ENCODE measurements at places on chromosomes 3 and 15.

DNA sequence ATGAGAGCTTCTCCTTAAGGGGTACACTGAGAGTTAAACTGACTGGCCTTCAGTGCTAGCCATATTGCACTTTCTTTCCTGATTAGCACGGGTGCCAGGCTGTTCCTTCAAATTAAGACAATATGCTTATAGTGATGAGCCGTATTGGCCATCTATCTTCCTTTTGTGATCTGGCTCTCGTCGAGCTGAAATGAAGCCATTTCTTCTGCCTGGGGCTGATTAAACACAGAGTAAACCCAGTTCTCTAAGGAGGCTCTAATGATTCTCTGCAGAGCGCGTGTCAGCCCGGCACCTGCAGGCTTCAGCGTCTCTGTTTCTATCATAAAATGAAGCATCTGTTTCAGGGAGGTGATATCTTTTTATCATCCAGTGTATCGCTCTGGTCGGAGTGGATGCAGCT, 107.5 kb upstream of the NR2F2 start:
- DNase-seq: no peak

DNA sequence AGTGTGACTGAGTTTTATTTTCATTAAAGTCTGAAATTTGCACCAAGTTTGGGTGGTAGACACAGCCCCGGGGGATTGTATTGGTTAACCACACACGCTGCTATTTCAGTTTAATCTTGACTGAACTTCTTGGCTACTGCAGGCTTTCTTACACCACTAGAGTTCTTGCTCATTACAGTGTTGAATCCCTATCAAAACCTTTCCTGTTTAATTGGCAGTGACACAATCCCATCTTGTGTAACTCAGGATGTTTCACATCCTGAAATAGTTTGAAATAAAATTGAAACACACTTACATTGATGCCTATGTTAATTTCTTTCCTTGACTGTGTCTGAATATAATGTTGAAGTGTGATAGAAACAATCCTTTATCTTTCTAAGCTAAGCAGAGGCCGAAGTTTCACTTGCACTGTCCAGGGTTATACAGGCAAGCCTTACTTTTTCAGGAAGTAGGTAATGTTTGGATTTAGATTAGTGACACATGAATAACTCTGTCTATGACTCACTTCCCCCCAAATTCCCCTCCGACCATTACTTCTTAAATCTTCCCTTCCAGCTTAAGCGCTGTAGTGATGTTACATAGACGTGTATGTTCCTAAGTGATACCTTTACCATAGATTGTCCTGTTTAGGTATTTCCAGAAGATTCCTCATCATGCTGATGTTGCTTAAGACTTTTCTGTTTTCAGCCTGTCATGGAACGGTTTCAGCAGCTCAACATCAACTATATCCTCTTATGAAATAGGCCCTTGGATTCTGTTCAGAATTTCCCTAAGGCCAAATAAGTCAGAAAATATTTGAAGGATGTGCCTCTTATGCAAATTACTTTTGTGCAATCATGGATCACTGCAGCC, 16.8 kb downstream of the ATG7 start:
- DNase-seq: peak; percentile 56

DNA sequence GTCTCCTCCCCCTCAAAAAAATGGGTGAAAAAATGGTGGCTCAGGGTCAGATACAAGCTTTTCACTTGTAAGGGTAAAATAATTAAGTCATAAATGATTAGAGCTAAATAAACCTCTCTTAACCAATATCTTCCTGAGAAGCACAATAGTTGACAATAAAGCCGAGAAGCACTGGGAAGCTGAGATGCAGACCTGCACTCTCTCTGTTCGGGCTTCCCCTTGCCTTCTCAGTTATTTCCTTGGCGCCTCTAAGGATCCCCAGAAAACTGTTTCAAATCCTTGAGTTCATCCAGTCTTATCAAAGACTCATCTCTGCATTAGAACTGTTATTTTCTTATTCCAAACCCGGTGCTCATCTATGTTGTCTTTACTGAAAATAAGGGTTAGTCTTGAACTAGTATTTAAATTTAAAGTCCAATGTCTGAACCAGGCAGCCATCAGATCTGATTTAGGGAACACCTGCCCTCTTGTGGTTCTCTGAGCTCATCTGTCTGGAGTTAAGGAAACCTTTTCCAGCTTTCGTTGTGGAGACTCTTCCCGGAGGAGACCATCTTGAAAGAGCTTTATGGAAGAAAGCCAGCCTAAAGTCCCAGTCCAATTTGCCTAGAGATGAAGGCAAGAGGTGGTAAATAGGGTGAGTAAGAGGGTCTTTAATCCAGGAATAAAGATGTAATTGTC, 256.4 kb upstream of the MCTP2 start:
- DNase-seq: peak; percentile 8

GRCh38 chr3:120048355-120049041, 45.7 kb downstream of the GSK3B start:
- DNase-seq: no peak

GRCh38 chr3:142650001-142650693, 54.0 kb downstream of the PLS1 start:
- DNase-seq: peak; percentile 43

- DNase-seq: no peak
Observed at GRCh38 chr3:37968199-37968598, 22.4 kb upstream of the VILL start.

DNA sequence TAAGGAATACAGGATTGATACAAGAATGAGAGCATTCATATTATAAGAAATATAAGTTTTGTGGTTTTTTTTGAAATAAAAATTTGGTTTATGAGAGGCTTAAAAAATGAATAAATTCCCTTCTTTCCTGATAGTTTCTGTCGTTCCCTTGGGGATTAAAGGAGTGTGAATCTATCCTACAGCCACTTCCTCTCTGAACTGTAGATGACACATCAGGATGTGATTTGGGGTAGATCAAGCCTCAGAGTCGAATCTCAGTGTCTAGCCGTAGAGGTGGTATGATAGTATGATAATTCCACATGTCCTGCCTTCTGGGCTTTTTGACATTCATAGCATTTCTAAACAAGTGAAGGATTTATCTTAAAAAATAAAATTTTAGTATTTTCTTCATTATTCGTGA, 343.1 kb downstream of the LPP start:
- no peak for DNase-seq

DNA sequence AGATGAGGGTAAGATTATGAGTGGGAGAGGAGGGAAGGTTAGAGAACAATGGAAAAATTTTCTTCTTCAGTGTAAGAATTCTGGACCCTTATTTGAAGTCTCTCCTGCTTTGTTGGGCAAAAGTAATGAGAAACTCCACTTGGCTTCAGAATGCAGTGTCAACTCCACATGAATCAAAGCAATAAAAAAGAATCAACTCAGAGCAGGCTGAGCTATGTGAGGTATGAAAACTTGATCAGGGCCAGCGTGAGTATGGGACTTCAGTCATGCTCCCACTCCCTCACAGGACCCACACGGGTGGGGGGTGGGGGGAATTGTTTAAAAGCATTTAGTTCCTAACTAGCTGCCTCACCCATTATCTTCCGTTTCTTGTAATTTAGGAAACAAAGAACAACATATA, 502.2 kb downstream of the PDCD6IP start:
- DNase-seq: no peak

DNA sequence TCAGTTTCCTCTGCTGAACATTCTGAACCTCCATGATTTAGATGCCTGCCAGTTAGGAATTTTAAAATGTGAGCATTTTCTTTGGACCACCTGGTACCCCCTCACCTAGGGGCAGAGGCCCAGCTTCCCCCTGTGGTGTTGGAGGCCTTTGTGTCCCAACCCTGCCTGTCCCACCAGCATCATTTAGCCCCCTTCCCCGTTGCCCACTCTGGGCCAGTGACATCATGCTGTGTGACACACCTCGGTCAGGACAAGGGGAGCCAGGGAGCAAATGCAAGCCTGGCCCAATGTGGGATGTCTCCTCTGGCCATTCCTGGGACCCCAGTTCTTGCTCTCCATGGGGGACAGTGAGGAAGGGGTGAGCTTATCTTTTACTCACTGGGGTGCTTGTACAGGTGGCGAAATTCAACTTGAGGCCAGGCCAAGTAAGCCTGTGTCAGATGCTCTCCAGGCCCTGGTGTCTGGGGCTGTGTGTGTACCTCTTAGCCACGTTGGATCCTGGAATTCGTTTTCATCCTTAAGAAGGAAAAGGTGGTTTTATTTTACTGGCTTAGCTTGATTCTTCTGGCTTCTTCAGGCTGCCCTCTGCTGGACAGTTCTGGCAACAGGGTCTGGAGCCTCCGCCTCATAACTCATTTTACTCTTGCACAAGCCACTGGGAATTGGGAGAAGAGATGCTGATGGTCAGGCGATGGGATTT, 49.7 kb upstream of the MYZAP start:
- no peak for DNase-seq

GRCh38 chr3:144429719-144430121, 458.1 kb downstream of the DIPK2A start:
- no peak for DNase-seq

Measured in retinal pigment epithelial cell (primary cell).